Cardiac muscle cell (in vitro differentiated cells and primary cell): ENCODE measurements at places on chromosomes 1 and 21. TPM values are rescaled to one million over a fixed set of nuclear protein-coding genes. Genes with fewer than 3 reads are reported as not detected.

CELSR2 gene
- total RNA-seq, result 10.3 and 12.9 TPM in 2 replicates

FCRL5 gene
- not detected in 2 replicates for total RNA-seq

S100A1 gene
- total RNA-seq, result 2.2 and 7.6 TPM in 2 replicates

SPRR2E gene
- total RNA-seq, result not detected in 2 replicates

GJA4 gene
- total RNA-seq, result 0.07 and 0.42 TPM in 2 replicates

RGS8 gene
- 0.32 and 2.2 TPM in 2 replicates for total RNA-seq

AJAP1 gene
- 0.14 TPM in 1 of 2 replicates, not detected in the other for total RNA-seq

MGST3 gene
- total RNA-seq, result 284 and 358 TPM in 2 replicates
